ENCODE measurements at places on chromosomes 11 and 22.

DNA sequence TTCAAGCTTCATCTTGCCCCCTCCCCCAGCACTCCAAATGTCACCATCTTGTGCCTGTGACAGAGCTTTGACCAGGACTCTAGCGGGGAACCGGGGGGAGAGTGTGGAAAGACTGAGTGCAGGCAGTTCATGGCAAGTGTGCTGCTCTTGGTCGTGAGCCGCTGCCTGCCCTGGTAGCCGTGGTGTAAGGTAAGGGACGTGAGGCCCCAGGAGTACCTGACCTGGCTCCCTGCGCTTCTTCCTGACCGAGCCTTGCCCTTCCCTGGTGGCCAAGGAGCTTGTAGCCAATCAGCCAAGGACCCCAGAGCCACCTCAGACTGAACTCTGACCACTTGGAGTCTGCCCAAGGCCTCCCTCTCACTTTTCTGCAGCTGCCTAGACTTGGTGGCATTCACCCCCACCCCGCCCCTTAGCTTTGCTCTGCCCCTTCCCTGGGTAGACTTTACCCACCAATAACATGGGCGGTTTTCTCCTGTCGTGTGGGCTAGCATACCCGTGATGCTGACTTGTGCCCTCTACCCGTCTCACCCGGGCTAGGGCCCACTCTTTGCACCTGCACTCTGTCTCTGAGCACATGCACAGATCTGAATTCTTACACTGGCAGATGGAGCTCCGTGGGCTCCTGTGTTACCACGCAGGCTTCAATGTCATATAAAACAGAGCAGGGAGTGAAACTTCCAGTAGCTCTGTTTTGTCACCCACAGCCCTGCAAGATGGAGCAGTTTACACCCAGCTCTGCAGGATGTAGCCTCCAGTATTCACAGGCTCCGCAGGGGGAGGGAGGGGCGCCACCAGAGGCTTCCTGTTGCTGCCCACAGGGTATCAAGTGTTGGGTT lies 1.5 kb downstream of the DGKZ start:
- DNase-seq = no peak

DNA sequence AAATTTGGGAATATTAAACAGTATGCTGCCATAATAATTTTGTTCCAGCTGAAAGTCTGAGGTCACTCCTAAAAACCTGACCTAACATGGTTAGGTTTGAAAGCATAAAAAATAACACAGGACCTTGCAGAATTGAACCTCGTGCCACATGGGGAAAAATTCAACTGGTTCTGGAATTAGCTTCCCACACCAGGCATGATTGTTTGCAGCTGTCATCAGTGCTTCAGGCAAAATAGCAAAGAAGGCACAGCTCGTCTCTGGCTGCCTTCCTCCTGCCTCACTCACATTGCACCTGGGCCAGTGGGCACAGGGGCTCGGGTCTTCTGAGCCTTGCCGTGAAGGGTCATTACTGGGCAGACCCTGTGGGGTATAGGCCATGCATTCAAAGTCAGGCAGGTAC lies 153.8 kb upstream of the ARHGAP20 start:
- no peak for DNase-seq

DNA sequence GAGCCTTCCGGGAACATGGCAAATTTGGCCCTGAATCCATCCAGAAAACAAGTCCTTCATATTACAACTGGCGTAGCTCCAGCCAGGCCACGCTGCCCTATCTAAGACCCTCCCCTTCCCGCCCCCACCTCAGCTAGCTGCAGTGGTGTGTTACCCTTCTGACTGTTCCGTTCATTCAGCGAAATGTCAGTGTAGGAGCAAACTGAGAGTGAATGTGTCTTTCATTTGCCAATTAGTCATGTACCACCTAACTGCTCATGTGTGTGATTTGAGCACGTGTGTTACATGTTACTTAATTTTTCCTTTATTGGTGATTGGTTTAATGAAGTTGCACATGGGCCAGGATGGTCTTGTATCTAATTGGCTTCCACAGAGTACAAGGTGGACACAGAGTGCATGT lies 34.8 kb upstream of the POU2AF1 start:
- DNase-seq = no peak

DNA sequence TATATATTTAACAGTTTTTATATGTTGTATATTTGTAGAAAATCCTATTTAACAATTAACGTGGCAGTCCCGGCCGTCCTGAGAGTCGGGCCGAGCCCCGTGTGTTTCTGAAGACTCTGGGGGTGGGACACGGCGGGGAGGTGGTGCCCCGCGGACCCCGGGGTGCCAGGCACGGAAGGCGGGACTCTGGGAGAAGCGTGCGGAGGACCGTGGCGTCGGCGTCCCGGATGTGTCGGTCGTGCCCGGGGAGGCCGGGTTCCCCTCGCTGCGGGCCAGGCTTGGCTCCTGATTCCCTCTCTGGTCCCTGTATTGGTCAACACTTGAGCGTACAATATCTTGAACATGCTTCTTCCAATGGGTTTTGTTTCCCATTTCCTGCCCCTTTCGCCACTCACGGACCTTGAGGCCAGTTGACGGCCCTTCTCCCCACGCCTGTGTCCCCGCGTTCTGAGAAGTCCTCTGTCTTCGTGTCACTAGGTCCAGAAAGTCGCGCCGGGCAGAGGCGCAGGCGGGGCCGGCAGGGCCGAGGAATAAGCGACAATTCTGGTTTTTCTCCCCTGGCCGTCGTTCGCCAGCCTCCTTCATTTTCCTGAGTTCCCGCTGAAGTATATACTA lies 1076.7 kb downstream of the BRD1 start:
- no peak for DNase-seq

DNA sequence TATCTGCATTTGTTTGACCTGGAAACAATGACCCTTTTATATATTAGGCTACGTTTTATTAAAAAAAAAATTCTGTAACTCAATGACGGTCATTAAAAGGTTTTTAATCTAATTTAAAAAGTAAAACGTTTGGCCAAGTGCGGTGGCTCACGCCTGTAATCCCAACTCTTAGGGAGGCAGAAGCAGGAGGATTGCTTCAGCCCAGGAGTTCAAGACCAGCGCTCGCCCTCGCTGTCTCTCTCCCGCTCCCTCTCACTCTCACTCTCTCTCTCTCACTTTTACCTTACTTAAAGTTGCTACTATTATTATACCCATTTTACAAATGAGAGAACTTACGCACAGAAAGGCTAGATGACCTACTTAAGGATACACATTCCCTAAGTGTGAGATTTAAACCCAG lies 814 bp upstream of the NARS2 start:
- no peak for DNase-seq

GRCh38 chr11:108973402-108974162 lies 308.7 kb downstream of the DDX10 start:
- DNase-seq = peak; percentile 92

DNA sequence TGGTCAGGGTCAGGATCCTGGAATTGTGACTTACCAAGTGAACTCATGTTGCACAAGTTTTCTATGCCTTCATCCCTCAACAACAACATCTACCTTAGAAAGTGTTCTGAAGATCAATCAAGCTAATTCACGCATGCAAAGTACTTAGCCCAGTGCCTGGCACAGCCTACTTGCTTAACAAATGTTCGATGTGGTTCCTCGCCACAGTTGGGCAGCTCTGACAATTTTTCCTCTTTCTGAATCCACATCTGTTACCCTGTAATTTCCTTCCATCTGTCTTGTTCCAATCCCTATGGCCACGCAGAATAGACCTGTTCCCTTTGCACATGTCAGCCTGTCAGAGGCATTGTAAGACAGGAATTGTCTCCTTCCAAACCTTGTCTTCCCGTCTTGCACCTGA lies 1415.2 kb downstream of the TBC1D22A start:
- DNase-seq = no peak

- no peak for DNase-seq
Measured at GRCh38 chr11:86588566-86589090, 83.8 kb downstream of the ME3 start.

GRCh38 chr22:43470941-43471585 lies 59.2 kb downstream of the MPPED1 start:
- no peak for DNase-seq

GRCh38 chr11:81772166-81772565 lies 961.5 kb downstream of the FAM181B start:
- DNase-seq = peak; percentile 0

GRCh38 chr11:114166897-114167323 lies 107.4 kb downstream of the ZBTB16 start:
- DNase-seq = peak; percentile 91

DNA sequence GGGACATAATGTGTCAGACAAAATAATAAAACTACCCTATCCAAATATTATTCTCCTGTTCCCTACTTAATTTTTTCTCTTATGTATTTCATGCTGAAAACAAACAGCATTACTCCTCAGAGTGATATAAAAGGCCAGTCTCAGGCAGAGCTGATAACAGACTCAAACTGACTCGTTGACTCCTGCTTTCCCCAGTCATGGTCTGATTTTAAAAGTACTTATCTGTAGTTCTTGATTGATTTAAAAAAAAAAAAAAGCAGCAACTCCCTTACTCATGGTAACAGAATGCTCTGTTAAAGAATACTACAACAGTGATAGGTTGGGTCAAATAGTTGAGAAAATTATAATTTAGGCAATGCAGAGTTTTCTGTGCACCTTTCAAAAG lies 90.3 kb upstream of the BARX2 start:
- no peak for DNase-seq

GRCh38 chr11:129247135-129247534 lies 55.0 kb upstream of the ARHGAP32 start:
- DNase-seq = peak; percentile 16

- DNase-seq = peak; percentile 36
Measured at GRCh38 chr11:133945087-133945974, 11.4 kb downstream of the IGSF9B start.

DNA sequence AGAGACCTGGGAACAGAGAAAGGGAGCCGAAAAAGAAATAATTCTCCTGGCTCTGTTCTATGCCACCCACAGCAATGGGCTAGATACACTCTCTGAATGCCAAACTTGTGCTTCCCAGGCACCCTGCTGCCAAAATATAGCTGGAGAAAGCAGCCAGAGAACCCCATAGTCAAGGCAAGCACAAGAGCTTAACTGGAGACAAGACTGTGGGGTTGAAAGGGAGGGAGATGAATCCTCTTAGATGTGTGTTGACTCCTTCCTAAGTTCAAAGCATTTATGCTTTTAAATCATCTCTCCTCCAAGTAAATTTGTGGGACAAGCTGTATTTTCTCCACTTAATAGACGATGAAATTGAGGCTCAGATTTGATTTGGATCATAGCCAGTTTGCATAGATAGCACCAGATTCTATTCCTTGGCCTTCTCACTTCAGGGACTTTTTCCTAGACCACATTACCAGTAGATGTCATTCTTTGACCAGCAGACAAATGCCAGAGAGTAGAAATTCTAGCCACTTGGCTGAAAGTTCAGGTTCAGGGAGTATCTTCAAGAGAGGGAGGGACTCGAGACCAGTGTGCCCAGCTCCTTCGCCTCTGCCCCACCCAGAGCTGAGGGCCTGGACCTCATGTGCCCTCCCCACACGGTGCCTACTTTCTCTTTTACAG lies 16.5 kb upstream of the ETS1 start:
- peak; percentile 12 for DNase-seq
